Non-pigmented ciliary epithelial cell (primary cell): ENCODE measurements at places on chromosomes 12 and 14.

DNA sequence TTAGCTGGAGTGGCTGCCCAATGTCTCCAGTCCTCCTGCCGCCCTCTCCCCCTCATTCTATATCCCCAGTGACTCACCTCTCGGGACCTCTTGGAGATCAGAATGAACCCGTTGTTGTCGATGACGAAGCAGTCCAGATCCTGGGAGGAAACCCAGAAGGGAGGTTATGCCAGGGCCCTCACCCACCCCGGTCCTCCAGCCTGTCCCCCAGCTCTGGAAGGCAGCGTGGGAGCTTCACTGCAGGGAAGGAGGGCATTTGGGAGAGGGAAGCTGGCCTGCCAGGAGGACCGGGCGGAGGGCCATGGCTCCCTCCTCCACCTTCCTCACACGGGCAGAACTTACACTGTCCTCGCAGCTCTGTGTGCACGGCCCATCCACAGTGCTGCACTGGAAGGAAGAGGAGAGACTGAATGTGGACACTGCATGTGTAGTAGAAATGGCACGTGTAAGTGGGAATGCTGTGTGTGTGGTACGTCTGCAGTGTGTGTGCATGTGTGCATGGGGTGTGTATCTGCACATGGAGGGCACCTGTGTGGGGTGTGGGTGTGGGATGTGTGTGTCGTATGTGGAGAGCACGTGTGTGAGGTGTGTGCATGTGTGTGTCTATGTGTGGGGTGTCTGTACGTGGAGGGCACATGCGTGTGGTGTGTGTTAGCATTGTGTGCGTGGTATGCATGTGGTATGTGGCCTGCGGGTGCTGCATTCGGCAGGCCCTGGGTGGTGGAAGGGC is 10.0 kb upstream of the LRTM2 start:
- DNase-seq = no peak

DNA sequence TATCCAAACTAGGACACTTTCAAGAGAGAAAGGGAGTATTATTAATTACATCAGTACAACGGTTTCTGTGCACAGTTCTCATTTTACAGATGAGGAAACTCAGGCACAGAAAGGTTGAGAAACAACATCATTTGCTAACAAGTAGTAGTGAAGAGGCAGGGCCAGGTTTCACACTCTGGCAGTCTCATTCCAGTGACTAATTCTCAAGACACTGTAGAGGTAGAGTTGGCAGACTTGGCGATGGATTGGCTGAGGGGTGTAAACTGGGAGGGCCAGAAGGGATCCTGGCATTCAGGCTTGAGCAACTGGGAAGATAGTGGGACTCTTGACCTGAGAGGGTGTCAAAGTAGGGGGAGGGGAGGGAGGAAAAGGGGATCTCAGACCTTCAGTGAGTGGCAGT is 73.8 kb upstream of the BDKRB2 start:
- no peak for DNase-seq

- DNase-seq = no peak
Measured at GRCh38 chr14:63852817-63853731, at the start of gene SYNE2. TSS of gene SYNE2 (plus strand) at chr14:63853004. CDS start at chr14:63909149, 56,145 bp downstream.

- no peak for DNase-seq
Measured at GRCh38 chr12:108507971-108508642, 7.0 kb upstream of the FICD start.

- no peak for DNase-seq
Measured at GRCh38 chr14:98591161-98591560, 680.8 kb downstream of the BCL11B start.

- no peak for DNase-seq
Measured at GRCh38 chr12:27340971-27341370, 8.3 kb downstream of the BMAL2 start.
